ENCODE measurements at places on chromosomes 2 and 18. TPM values are rescaled to one million over a fixed set of nuclear protein-coding genes. Genes with fewer than 3 reads are reported as not detected.

TCF23 gene
- total RNA-seq, result 0.04 TPM

INPP1 gene
- total RNA-seq, result 18.4 TPM

CHST10 gene
- total RNA-seq, result 25.8 TPM

FSIP2 gene
- total RNA-seq, result 28.7 TPM

PPP1R1C gene
- total RNA-seq, result 5.8 TPM

GPR55 gene
- not detected for total RNA-seq

DNA sequence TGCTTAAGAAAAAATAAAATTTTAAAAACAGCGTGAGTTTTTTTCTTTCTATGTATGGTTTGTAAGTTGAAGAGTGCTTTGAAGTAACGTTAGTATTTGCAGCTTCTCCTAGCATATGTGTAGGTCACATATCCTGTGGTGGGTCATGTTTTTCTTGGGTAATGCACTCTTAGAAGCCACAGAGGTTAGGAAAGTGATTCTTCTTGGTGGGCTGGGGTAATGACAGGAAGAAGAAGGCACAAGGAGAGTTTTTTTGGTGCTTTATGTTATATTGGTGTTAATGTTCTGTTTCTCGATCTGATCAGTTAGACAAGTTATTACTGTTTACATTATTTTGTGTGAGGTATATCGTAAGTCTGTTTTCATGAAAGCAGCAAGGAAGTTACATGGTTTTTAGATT lies 109.0 kb downstream of the ICA1L start:
- DNase-seq, result no peak

- DNase-seq, result no peak
Observed at GRCh38 chr2:228602288-228602687, 420.8 kb upstream of the SPHKAP start.

- no peak for DNase-seq
Observed at GRCh38 chr2:38571193-38571592, 31.5 kb downstream of the HNRNPLL start.

DNA sequence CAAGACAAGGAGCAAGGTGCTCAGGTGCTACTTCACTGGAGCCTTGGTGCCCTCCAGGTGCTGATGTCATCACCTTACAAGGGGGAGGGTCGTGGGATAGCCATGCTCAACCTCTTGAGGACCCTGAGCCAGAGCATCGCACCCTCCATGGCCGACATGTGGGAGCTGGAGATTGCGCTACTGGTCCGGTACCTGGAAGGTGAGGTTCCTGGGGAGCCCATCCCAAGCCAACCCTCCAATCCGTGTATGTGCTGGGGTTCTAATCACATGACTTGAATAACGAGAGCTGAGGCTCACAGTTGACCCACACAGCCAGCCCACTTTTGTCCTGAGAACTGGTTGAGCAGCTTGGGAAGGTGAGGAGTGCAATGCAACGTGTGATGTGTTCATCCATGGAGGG lies 25.9 kb downstream of the MROH2A start:
- peak; percentile 31 for DNase-seq

GRCh38 chr2:19125901-19126680 lies 232.3 kb downstream of the OSR1 start:
- no peak for DNase-seq

DNA sequence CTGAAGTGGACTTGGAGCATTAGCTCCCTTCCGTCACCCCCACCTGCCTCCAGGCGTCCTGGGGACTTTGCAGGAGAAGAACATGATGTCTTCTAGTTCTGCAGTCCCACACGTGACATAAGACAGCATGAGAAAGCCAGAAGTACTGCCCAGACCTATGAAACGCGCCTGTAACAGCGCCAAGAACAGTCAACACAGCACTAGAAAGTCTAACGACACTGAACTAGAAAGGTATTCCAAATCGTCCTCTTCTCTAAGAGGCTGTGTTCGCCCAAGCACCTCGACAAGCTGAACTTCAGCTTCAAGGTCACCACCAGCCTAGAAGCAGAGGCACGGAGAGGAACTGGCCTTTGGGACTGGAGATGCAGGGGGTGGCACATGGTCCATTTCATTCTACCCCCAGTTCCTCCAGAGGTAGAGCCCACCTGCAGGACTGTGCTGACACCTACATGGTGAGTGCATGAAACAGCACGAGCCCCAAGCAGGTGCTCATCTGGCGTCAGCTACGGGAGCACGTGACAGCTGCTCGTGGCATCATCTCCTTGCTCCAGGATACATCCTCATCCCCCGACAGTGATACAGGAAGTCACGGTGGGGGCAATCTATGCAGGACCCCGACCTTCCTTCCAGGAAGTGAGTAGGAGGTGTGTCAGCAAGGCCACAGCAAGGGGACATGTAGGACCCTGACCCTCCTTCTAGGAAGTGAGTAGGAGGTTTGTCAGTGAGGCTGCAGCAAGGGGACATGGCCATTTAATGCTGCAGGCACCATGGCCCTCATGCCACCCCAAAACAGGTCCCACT lies 3.7 kb downstream of the HDAC4 start:
- DNase-seq, result no peak

DNA sequence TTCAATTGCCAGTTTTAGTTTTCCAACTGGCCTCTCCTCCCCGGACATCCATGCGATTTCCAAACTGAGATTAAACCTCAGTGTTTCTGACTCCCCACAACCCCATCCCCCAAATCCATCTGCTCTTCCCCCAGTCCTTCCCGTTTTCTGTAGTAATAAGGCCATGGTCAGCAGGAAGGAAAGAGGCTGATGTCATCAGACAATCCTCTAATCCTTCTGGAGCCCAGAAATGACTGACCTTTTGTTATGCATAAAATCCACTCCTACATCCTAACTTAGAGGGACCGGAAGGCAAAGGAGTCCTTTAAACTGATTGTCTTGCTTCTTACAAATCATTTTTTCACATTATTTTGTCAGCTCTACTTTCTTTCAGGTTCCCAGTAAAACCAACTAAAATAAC lies 155.8 kb downstream of the INO80D start:
- no peak for DNase-seq

GRCh38 chr2:220506466-220506865 lies 879.0 kb downstream of the SLC4A3 start:
- no peak for DNase-seq

GRCh38 chr2:142973160-142973821 lies 95.8 kb downstream of the KYNU start:
- no peak for DNase-seq

DNA sequence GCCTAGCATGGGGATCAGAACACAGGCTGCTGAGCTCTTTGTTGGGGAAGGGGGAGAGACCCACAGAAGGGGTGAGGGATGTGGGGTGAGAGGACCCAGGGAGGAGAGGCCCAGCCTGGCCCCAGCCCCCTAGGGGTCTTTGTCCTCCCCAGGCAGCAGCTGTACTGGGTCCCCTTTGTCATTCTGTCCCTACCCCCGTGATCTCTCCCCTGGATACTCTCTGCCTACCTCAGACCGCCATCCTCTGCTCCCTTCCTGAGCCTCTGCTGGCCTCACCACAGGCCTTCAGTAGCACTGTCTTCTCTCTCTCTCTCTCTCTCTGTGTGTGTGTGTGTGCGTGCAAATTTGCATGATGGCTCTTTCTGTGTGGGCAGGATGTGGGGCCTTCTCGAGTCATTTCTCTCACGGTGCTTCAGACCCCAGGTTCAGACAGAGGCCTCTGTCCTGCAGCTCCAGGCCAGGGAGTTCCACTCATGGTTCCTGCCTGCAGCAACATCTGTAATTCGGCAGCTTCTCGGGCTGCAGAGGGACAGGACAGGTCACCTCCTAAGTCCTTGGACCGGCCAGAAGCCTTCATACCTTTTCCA lies 1.4 kb downstream of the PSD4 start:
- no peak for DNase-seq

DNA sequence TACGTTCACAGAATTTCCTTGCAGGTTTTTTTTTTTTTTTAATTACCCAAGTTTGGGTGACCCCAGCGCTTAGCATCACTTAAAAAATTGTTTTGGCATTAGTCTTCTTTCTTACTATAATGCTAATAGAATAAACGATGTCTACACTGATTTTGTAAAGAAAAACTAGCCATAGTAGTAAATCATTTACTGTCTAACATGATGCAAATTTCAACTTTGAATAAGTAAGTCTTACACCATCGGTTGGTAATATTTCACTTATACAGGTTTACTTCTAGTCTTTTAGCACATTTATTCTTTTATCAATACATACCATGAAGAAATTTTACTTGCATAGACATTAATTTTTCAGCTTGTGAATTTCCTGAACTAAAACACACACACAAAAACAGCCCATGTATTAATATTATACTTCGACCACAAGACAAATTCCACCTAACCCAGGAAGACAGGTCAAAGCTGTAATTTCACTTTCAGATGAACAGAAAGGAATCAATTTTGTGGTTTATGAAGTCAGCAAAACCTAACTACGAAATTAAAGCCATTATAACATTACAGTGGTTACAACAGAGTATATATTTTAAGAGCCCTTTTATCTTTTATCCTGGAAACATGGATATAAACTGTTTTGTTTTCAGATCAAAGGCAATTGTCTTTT lies 1.9 kb downstream of the YES1 start:
- DNase-seq, result no peak

DNA sequence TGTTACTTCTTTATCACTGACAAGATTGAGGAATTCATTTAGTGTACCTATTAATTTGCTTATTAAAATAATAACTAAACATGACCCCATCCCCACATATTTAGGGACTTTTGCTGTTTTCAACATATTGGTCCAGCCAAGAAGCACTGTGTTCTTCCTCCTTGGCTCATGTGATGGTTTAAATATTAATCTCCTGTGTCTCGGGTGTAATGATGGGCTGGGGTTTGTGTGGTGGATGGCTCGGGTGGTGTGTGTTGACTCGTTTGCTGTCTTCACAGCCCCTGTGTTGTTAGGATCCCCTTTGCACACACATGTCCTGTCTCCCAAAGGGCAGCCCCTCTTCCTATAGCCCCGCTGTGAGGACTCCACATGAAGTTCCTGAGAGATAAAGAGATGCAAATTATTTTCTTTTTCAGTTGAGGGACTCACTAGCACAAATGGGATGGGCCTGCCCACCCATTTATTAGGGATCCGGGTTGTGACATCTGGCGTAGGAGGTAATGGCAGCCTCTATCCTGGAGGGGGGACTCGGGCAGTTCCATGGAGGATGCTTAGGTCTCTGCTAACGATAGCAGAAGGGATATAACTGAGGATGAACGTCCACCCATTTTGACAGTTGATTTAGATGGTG lies 53.4 kb downstream of the FHOD3 start:
- DNase-seq, result no peak

DNA sequence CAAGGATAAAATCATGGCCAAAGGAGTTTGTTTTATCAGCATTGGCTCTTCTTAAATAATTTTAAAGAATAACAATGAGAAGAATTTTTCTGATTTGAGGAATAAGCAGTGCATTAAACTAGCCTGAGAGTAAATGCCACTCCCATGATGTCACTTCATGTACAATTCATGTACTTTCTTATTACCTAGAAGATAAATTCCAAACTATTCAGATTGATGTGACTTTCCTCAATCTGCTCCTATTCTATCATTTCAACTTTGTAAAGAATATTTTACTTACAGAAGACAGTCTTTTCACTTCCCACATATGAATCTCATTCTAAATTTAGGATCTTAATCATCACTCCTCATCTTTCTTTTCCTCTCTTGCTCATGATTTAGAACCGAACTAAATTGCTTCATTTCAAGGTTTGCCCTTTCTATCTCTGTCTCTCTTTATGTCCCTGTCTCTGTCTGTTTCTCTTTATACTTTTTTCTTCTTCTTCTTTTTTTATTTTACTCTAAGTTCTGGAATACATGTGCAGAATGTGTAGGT lies 1142.0 kb upstream of the PIK3C3 start:
- no peak for DNase-seq

DNA sequence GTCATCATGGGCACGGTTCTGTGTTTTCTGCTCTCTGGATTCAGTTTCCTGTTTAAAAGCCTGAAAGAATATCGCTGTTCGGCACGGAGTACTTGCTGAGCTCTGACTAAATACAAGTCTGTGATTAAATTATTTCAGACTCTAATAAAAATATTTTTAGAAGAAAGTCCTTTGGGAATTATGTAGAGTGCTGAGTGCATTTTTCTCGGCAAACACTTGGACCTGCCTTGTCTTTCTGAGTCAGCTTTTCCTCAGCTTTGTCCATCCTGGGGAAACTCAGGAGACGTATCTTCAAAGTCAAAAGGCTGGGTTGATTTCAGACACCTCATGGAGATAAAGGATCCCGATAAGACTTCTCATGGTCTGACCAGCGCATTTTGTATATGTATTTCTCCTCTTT lies 45.9 kb downstream of the IL1R2 start:
- no peak for DNase-seq

- DNase-seq, result no peak
Observed at GRCh38 chr2:239829326-239829725, 195.8 kb downstream of the NDUFA10 start.

DNA sequence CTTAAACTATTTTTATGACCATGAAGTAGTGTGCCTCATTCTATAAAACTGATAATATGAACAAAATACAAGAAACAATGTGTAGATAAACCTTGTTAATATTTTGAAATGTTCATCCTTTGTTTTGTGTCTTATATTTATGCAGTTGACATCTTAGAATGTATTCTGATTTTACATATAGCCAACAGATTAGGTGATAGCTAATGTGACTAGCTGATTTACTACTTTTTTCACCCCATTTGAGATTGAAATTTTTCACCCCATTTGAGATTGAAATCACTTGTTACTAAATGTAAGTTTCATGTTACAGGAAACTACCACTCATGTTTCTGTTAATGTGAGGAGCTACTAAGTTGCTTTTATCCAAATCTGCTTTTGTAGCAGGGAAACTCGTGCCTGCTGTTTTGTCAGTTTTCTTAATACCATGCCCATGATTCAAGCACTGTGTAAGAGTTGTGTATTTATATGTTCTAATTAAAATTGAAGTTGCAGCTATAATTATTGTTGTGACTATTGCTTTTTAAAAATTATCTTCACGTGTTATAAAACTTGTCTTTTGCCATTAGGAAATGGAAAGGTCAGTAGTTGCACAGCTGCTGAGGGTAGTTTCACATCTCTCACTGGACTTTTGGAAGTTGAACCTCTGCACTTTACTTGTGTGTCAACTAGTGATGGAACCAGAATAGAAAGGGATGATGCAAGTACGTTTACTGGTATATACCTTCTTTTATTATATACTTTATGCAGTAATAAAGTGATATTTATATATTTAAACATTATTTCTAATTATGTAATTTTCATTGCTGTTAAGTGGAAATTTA lies 96.6 kb downstream of the BIRC6 start:
- DNase-seq, result no peak

GRCh38 chr2:140747665-140748064 lies 1383.2 kb downstream of the LRP1B start:
- no peak for DNase-seq

DNA sequence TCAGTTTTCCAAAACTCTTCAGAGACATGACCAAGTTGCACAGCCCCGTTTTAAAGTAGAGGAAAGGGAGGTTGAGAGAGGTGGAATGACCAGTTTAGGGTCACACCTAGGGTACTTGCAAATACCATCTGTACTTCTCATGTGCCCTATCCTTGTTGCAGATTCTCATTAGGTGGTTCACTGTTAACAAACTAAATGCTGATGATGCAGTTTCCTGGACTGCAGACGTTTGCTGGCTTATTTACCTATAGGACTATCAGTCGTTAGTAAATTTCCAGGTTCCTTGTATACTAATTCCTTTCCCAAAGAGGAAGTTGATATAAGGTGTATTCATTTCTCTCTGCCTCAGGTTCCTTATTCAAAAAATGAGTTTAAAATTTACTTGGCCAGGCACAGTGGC lies 1.4 kb downstream of the FARP2 start:
- DNase-seq, result no peak

All from mesothelial cell of epicardium (in vitro differentiated cells).